Myocyte (in vitro differentiated cells): ENCODE measurements at places on chromosomes 16 and 17. TPM values are rescaled to one million over a fixed set of nuclear protein-coding genes. Genes with fewer than 3 reads are reported as not detected.

Gene ITGAD
- total RNA-seq: not detected in 2 replicates

Gene KLHL11
- 10.9 and 13.7 TPM in 2 replicates for total RNA-seq

Gene ACAP1
- total RNA-seq: not detected in 2 replicates

Gene LONP2
- total RNA-seq: 49.7 and 50.8 TPM in 2 replicates

Gene NRN1L
- 0.83 and 1.9 TPM in 2 replicates for total RNA-seq

Gene HASPIN
- total RNA-seq: 0.78 and 1.6 TPM in 2 replicates

Gene TBC1D3L
- total RNA-seq: 13.1 and 14.3 TPM in 2 replicates

Gene MT1H
- not detected in 2 replicates for total RNA-seq
